ENCODE measurements at places on chromosomes 12 and 14. TPM values are rescaled to one million over a fixed set of nuclear protein-coding genes. Genes with fewer than 3 reads are reported as not detected.
A peak's percentile ranks its signal among the peaks of the same experiment; 100 is the strongest.

Gene KCNH3
- total RNA-seq, result 0.16 TPM

Gene MMAB
- total RNA-seq, result 84.9 TPM

Gene SOAT2
- not detected for total RNA-seq

- no peaks in the 10 kb centered on the region for H3K27me3 ChIP-seq
- no peak for DNase-seq
- no peak overlapping the region for H3K27ac ChIP-seq
These were observed 89.5 kb downstream of the AEBP2 start for GRCh38 chr12:19528750-19529149.

DNA sequence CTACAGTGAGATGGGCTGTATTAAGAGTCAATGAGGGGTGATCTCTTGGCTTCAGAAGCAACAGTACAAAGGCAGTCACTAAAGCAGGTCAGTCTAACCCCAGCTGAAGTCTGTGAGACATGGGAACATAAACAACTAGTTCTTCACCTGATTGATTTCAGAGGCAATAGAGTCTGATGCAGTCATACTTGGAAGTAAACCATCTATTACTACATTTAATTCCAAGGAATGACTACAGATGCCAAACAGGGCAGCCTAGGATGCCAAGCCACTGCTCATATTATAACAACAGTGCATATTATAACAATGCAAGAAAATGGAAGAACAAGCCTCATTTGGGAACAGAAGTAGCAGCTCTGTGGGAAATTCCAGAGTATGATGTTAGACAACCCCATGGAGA, 35.8 kb downstream of the GRIN2B start:
- no peak for DNase-seq
- H3K27me3 ChIP-seq, result no peaks in the 10 kb centered on the region
- no peak overlapping the region for H3K4me3 ChIP-seq

DNA sequence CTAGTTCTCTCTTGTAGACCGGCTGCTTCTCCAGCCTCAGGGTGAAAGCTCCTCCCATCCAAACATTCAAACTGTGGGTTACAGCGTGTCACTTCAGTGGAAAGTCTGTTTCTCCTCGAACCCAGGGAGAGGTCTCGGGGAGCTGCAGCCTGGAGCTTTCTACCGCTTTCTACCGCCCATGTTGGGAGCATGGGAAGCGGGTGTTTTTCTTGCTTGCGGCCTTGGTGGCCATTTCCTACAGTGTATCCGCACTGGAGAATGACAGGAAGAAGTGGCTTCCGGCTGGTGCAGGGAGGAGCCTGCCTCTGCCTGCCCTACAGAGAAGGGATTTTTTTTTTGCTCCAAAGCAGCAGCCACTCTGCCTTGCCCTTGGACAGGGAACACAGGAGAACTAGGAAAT, 21.2 kb downstream of the ZFP36L1 start:
- H3K36me3 ChIP-seq, result peaks cover 3% of the 10 kb centered on the region
- peak overlapping the region; percentile 63 for H3K27ac ChIP-seq
- no peaks in the 10 kb centered on the region for H3K27me3 ChIP-seq
- H3K4me3 ChIP-seq, result no peak overlapping the region
- peaks cover 31% of the 10 kb centered on the region for H3K4me1 ChIP-seq
- DNase-seq, result no peak

- H3K4me1 ChIP-seq, result peaks cover 23% of the 10 kb centered on the region
These were observed 26.3 kb downstream of the LRTM2 start for GRCh38 chr12:1846421-1847405.

GRCh38 chr12:52243259-52243855, 10.3 kb downstream of the KRT7 start:
- no peak overlapping the region for H3K4me3 ChIP-seq
- peaks cover 20% of the 10 kb centered on the region for H3K4me1 ChIP-seq
- no peaks in the 10 kb centered on the region for H3K36me3 ChIP-seq
- peaks cover 16% of the 10 kb centered on the region for H3K27me3 ChIP-seq
- H3K27ac ChIP-seq, result no peak overlapping the region
- DNase-seq, result no peak

DNA sequence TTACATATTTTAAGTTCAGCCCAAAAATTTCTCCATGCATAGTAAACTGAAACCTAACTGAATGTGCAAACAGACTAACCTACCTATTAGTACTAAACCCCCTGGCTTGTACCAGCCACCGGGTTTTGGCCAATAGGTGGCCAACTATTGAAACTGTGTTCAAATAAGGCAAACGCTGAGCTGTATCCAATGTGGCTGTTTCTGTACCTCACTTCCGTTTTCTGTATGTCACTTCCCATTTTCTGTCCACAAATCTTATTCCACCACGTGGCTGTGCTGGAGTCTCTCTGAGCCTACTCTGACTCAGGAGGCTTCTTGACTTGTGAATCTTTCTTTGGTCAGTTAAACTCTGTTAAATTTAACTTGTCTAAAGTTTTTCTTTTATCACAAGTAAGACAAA, 6.0 kb upstream of the FBXO34 start:
- H3K4me3 ChIP-seq, result no peak overlapping the region
- no peak for DNase-seq
- H3K4me1 ChIP-seq, result no peaks in the 10 kb centered on the region
- no peak overlapping the region for H3K27ac ChIP-seq
- H3K36me3 ChIP-seq, result no peaks in the 10 kb centered on the region

Data from neural crest cell (in vitro differentiated cells).